Stimulated activated CD8-positive, alpha-beta memory T cell treated with anti-CD3 and anti-CD28 coated beads, Interleukin-15, amount 100 ng/mL, for 1 hour (primary cell): ENCODE measurements at places on chromosomes 2 and 18.

GRCh38 chr18:34787931-34788532 is 77.9 kb downstream of the DTNA start:
- no peak for DNase-seq

- no peak for DNase-seq
Measured at GRCh38 chr2:96409820-96410164, 74.2 kb downstream of the NCAPH start.

DNA sequence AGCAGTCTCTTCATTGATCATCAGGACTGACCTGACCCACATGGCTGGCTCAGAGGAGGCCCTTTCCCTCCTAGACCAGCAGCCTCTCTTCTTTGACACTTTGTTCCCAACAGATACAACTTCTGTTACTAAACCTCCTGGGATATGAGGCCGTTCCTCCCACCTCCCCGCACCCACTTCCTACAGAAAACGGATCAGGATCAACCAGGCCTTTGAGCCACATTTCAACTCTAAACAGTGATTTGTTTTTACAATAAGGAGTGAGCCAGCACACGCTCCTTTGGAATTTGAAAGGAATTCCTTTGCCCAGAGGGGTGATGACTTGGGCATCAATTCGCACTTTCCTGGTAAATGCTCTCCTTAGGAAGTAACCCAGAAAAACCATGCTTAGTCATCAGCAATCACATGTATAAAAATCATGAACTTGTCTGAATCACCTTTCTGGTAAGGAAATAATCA is 180.4 kb downstream of the FAM124B start:
- DNase-seq = no peak

DNA sequence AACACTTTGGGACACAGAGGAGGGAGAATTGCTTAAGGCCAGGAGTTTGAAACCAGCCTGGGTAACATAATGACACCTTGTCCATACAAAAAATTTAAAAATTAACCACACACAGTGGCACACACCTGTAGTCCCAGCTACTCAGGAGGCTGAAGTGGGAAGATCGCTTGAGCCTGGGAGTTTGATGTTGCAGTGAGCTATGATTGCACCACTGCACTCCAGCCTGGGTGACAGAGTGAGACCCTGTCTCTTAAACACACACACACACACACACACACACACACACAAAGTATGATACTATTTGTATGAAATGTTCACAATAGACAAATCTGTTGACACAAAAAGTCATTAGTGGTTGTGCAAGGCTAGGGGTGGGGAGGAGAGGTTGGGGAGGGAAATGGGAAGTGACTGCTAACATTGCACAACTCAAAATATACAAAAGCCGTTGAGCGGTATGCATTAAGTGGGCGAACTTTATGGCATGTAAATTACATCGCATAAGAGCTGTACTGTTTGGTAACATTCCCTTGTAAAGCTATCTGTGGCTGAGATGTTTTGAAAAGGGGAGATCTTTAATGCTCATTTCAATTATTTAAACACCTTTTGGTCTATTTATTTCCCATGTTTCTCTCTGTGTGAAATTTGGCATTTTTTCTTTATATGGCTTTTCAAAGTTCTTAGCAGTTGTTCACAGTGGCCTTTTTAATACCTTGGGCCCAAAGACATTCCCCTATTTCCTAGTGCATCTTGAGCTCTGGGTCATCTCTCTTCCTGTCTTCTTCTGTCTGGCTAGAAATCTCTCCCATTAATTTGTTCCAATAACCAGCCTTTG is 58.9 kb upstream of the ZNF516 start:
- DNase-seq = no peak

DNA sequence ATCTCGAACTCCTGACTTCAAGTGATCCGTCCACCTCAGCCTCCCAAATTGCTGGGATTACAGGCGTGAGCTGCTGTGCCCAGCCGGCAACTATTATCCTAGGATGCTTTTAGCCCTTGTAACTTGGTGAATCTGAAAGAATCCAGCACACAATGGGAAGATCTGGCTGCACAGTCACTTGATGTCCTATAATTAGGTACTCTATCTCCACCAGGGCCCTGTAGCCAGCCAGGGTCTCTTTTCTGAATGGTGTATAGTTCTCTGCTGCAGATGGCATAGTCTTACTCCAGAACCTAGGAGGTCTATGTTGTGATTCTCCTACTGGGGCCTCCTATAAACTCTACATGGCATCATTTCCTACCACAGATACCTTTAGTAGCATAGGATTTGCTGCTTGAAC is 13.9 kb upstream of the MCM6 start:
- DNase-seq = no peak

DNA sequence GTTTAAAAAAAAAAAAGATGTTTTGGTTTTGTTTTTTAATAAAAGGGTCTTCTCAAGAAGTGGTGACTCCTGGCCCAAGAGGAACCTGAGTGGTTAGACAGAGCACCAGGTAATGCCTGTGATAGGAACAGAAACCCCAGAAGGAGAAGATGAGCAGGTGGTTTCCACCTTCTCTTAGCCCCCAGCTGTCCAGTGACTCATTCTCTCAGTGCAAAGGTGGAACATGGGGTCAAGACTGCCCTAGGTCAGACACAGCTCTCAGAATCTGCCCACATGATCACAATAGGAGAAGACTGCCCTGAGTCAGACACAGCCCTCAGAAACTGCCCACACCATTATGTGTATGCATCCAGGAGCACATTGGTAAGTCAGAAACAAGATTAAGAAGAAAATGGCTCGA is 61.8 kb downstream of the TBC1D8 start:
- DNase-seq = no peak

DNA sequence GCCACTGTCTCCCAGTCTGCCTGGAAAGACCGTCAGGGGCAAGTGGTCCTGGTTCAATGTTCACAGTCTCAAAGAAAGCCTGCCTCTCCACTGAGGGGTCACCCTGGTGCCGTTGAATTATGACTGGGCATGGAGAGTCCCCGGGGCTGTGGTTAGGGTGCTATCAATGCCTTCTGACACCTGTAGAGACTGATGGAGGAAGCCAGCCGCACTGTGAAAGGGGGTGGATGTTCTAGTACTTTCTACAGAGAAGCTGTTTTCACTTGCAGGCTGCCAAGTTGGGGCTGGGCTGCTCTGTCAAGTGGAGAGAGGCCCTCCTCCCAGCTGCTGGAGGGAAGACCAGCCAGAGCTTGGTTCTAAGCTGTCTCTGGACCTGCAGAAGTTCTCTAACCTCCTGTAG is 80.5 kb downstream of the BCL2L11 start:
- no peak for DNase-seq

- DNase-seq = no peak
Measured at GRCh38 chr2:54212456-54212855, 43.6 kb downstream of the TSPYL6 start.

DNA sequence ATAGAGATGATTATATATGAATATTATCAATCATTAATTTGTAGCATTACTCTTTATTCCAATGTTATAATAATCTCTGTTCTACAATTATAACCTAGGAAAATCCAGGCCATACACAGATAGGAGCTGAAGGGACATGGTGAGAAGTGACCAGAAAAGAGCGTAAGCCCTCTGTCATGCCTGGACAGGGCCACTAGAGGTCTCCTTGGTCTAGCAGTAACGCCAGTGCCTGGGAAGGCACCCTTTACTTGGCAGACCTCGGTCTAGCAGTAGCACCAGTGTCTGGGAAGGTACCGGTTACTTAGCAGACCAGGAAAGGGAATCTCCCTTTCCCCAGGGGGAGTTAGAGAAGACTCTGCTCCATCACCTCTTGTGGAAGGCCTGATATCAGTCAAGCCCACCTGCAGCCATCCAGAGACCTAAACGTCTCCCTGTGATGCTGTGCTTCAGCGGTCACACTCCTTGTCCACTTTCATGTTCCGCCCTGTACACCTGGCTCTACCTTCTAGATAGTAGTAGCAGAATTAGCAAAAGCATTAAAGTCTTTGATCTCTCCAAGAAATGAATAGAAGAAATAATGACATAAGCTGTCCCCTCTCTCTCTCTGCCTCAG is 447.5 kb upstream of the FSIP2 start:
- no peak for DNase-seq

DNA sequence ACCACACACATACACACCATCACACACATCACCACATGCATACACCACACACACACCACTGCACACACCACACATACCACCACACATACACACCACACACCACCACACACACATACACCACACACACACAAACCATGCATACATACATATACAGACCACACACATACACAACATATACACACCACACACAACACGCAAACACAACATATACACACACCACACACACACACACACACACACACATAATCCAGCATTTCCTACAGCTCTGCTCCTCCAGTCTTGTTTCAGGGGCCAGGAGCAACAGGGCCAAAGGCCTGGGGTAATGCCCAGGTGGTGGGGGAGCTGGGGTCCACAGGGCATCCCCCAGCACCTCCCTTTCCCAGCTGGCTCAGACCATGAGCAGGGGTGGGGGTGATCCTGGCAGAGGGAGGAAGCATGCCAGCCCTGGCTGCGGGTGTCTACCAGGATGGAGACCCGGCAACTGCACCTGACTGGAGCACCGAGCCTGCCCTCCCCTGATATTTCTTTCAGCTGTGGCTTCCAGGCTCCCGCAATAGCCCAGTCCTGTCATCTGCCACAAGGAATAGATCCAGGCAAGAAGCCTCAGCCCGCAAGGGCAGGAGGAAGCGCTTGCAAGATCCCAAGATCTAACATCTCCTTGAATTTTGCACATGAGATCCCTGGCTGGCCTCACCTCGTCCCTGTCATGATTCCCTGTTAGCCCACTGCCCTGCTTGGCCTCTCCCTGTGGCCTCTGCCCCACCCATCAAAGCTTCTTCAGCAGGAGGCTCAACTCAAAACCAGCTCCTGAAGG is 196.9 kb downstream of the TNS1 start:
- DNase-seq = no peak

GRCh38 chr2:38668779-38669479 is 3.0 kb downstream of the GALM start:
- no peak for DNase-seq

DNA sequence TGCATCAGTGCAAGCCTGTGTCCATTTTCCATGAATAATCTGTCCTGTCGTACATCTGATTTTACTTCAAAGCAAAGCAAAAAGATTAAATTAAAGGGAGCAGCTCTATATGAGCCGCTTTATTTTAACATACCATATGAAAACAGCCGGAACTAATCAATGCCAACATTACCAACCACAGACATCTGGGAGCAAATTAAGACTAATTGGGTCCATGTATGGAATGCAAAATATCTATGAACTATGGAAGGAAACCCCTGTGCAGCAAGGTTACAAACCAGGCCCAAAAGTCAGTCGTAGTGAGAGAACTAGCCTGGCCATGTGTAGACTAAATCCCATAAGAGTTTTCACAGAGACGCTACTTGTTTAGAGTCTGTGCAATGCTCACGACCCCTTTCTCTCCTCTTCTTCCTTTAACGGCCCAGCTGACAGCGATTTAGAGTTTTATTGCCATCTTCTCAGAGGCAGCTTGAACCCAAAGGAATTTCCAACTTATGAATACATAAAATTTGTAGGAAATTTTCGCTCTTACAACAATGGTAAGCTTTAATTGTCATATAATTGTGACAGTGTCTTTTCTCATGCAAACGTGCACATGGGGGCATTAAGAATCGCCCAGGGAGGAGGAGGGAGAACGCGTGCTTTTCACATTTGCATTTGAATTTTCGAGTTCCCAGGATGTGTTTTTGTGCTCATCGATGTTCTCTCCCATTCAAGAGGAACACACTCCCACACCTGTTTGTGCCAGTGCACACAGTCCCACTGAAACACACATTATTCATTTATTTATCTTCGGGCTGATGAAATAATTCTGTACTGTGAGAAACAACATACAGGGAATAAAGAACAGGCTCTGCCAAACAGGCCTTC is 52.9 kb upstream of the RPL31 start:
- DNase-seq = no peak

DNA sequence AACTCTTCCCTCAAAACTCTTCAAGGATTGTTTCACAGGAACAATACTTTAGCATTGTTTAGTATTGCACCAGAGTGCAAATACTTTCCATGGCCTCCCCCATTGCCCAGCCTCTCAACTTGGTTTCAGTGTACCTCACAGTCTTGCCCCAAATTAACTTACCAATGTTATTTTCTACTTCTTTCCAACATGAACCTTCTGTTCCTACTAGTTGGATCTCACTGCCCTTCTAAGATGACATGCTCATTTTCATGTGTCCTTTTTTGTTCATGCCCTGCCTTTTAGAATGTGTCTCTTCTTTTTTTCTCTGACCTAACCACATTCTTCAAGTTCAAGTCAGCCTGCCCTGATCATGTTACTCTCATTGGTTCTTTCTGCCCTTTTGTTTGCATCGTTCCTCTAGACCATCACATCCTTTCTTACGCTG is 4.1 kb downstream of the SPATS2L start:
- no peak for DNase-seq

- no peak for DNase-seq
Measured at GRCh38 chr2:38935568-38936172, 46.0 kb downstream of the ARHGEF33 start.

DNA sequence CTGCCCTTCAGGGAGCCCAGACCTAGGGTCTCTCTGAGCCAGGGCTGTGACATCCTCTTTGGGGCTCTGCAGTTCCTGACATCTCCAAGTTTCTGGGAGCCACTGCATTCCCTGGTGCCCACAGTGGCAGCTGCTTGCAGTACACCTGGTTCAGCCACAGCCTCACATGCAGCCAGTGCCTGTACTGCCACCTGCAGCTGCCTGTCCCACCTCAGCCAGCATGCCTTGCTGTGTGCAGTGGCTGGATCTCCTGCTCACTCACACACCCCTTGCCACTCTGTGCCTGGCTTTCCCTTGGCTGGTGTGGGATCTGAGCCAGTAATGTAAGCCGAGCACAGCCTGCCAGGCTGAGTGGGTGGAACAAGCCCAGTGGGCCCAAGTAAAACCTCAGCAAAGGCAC is 1288.7 kb downstream of the CNTNAP5 start:
- DNase-seq = no peak

DNA sequence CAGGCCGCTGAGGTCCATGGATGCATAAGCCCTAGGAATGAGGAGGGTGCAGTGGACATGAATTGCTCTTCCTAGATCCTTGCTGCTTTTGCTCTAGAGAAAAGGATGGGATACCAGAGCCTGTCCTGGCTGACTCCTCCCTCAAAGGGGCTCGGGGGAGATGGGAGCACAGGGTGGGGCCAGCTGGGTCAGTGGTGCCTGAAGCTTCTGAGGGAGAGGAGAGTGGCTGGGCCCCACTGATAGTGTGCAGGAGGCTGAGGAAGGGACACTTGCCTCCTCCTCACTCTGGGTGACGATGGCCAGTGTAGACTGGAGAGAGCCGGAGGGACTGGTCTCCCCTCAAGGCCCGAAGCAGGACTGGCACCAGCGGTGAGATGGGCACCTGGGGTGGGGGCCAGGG is at the start of gene NT5DC4:
Gene NT5DC4, plus strand, starts transcription at position 236 of the 400 bp plus-strand sequence. Its CDS starts 60 bp downstream, at position 296.
- DNase-seq = no peak

DNA sequence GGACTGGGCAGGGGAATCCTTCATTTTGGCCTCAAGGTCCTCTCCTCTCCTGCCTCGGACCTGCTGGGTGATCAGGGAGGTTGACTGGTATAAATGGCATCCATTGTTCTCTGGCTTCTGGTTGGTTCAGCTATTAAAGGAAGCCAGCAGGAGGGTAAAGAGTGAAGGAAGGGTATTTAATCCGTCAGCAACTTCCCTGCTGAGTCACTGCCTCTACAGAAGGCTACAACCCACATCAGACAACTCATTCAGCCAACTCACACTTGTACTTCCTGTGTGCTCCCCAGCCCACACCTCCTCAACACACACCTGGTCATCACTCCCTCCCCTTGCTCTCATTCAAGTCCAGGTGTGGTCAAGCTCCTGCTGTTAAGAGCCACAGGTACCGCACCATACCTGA is 68.3 kb upstream of the MRPS9 start:
- DNase-seq = no peak
